Amygdala (tissue), 56 donors: ENCODE measurements at places on chromosomes 4 and X.

- DNase-seq = no peak
These were observed 33.1 kb upstream of the GK start for GRCh38 chrX:30620125-30620524.

DNA sequence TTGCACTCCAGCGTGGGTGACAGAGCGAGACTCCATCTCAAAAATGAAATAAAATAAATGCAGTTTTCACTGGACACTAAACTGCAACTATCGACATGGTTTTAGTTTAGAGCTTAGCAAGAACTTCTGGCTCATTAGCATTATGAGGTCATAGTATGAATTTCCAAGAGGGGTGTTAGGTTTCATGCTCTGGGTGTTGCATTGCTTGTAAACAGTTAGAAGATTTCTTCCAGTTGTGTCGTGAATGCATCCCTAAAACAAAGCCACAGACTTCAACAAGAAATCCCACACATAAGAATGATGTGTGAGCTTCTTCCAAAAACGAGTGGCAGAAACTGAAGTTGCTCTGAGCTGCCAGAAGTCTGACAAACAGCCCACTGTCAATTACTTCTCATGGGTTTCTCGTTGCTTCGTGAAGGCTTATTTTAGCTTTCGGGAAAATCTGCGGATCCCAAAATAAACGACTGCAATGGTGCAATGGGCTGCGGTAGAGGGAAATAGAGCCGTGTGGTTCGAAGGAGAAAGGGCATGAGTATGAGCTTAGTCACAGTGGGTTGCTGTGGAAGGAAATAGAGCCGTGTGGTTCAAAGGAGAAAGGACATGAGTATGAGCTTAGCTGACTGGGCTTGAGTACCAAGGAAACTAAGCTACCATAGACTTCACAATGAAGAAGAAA lies 354.9 kb downstream of the DHRSX start:
- DNase-seq = no peak

DNA sequence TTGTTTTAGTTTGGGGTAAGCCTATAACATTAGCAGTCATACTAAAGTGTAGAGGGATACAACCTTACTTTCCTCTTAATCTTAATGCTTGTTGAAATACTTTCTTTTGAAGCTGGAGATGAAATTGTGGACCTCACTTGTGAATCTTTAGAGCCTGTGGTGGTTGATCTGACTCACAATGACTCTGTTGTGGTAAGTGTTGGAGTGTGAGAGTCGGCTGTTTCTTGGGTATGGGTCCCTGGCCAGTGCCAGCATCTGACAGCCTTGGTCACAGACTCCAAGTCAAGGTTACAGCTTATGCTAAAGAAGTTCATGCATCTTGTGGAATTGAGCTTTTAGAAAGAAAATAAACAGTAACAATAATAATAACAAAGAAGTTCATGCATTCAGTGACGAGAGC lies 31.6 kb downstream of the RNF4 start:
- DNase-seq = no peak

- no peak for DNase-seq
These were observed 87.2 kb upstream of the MYOZ2 start for GRCh38 chr4:119048446-119048845.

DNA sequence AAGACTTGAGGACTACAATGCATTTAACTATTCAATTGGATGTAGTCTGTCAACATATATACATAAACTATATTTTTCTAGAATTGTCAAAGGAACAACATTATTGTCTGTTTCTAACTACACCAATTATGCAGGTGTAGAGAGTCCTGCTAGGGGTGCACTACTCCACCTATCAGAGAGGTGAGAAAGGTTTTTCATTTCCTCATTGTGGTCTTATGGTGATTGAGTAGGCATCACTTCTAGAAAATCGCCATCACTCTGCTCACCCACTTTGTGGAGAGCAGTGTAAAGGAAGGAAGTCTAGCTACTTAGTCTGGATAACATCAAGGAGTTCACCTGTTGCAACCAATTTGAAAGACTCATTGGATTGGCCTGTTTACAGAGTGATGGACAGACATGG lies 4.4 kb upstream of the ADH1C start:
- DNase-seq = no peak

- DNase-seq = no peak
These were observed 111.2 kb upstream of the TECRL start for GRCh38 chr4:64520421-64520820.

GRCh38 chrX:98924511-98924910 lies 1485.6 kb downstream of the PCDH19 start:
- no peak for DNase-seq

DNA sequence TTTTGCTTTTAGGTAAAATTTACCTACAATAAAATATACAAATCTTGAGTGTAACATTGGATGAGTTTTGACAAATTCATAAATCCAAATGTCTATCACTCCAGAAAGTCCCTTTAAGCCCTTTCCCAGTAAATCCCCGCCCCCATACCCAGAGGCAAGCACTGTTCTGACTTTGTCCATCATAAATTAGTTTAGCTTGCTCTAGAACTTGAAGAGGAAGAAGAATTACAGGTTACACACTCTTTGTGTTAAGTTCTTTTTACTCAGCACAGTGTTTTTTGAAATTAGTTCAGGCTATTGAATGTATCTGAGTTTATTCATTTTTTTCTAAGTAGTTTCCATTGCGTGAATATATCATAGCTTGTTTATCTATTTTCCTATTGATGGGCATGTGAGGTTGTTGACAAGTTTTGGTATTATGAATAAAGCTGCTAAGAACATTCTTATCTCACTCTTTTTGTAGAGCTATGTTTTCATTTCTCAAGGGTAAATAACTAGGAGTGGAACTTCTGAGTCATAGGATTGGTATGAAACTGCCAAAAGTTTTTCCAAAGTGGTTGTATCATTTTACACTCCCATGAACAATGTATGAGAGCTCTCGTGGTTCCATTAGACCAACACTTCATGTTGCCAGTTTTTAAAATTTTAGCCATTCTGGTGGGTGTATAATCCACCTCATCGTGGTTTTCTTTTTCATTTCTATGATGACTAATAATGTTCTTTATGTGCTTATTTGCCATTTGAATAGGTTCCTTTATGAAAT lies 22.4 kb upstream of the HPSE start:
- DNase-seq = no peak

DNA sequence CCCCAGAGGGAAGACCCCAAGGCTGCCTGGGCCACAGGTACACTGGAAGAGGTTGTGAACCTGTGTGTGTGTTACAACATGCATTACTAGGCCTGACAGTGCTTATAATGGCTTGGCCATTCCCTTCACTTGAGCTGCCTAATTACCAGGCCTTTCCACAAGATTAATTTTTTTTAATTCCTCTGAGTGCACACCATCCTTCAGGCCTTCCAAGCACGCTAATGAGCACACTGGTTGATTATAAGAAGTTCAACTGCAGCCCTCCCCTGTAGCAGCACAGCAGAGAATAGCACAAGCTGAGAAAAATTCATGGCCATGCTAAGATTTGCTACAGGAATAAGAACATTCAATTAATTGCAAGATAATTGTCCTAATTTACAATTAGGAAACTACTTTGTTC lies 2.2 kb upstream of the SUPT20HL2 start:
- no peak for DNase-seq

GRCh38 chr4:149987330-149988086 lies 90.7 kb upstream of the DCLK2 start:
- no peak for DNase-seq

GRCh38 chrX:154313147-154313546 lies 17.6 kb downstream of the TKTL1 start:
- DNase-seq = no peak

GRCh38 chr4:148057984-148058859 lies 326.3 kb downstream of the ARHGAP10 start:
- no peak for DNase-seq
